ENCODE measurements at places on chromosomes 2 and 18. TPM values are rescaled to one million over a fixed set of nuclear protein-coding genes. Genes with fewer than 3 reads are reported as not detected.

The SERPINB10 gene
- not detected for total RNA-seq

The HOXD13 gene
- not detected for total RNA-seq

DNA sequence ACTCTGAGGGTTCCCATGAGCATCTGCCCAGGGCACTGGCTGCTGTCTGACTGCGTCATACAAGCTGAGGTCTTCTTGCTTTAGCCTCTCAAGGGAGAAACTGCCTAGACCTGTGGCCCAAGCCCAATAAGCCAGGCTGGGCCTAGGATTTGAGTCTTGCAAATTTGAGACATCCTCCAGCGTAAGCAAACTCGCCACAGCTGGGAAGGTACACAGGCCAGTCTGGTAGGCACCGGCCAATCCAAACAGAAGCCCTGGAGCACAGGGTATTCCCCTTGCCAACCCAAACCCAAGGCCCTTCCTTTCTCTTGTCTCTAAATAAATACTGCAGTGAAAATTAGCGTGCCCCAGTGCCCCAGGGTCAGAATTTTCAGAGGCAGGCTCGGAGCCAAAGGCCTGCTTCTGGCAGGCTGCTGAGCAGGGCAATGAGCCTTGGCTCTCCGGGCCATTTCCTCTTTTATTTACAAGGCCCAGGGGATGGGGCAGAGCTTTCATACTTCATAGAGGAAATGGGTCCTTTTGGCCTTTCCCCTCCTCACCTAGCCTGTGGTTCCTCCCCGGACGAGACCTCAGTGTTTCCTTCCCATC is 33.3 kb downstream of the POLR1A start:
- DNase-seq: peak; percentile 76

- DNase-seq: no peak
Observed at GRCh38 chr18:8945514-8945913, 157.0 kb upstream of the NDUFV2 start.

The ZNF385B gene
- 0.46 TPM for total RNA-seq

GRCh38 chr2:26621469-26622199 is 19.5 kb downstream of the CIB4 start:
- DNase-seq: no peak

GRCh38 chr2:231674587-231675338 is 33.6 kb upstream of the PTMA start:
- peak; percentile 80 for DNase-seq

GRCh38 chr2:42622943-42623676 is 54.7 kb downstream of the MTA3 start:
- DNase-seq: no peak
